Sigmoid colon (tissue), 7 donors: ENCODE measurements at places on chromosomes 16 and 17. TPM values are rescaled to one million over a fixed set of nuclear protein-coding genes. Genes with fewer than 3 reads are reported as not detected.

Gene SEZ6
- total RNA-seq: 0.99 TPM

DNA sequence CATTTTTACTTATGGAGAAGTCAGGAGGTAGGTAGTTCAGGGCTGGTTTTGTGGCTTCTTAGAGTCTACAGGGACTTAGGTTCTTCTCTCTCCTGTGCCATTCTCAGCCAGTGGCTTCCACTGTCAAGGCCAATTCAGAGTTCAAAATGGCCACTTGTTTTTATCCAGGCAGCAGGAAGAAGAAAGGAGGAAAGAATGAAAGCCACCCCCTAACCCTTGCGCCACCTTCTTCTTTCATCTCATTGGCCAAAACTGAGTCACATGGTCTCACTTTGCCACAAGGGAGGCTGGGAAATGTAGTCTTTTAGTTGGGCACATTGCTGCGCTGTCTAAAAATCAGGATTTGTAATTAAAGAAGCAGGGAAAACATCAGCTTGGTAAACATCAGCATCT is 60.8 kb upstream of the MED9 start:
- H3K27ac ChIP-seq: peak overlapping the region; percentile 12
- DNase-seq: peak; percentile 40
- no peaks in the 10 kb centered on the region for H3K27me3 ChIP-seq
- no peak overlapping the region for H3K4me3 ChIP-seq
- no peaks in the 10 kb centered on the region for H3K4me1 ChIP-seq
- no peaks in the 10 kb centered on the region for H3K36me3 ChIP-seq

Gene ST6GALNAC2
- 4.1 TPM for total RNA-seq

- no peak for DNase-seq
- no peak overlapping the region for H3K27ac ChIP-seq
- no peaks in the 10 kb centered on the region for H3K36me3 ChIP-seq
- peaks cover 29% of the 10 kb centered on the region for H3K4me1 ChIP-seq
- H3K27me3 ChIP-seq: no peaks in the 10 kb centered on the region
- no peak overlapping the region for H3K4me3 ChIP-seq
These were observed 134.7 kb downstream of the ZNF778 start for GRCh38 chr16:89352091-89352681.

DNA sequence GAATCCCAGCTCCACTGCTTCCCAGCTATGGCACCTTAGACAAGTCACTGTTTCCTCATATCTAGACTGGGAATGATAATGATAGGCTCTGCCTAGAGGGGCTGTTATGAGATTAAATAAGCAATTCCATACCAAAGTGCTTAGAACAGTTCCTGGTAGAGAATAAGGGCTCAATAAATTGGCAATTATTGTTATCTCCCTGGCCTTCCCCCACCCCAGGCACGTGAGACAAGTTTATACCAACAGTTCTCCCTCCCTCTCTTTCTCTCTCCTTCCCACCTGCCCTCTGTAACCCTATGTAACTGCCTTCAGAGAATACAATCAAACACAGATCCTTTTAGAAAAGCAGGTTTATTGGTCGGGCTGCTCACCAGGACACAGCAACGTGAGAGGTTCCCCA is 13.9 kb upstream of the STAT3 start:
- H3K4me1 ChIP-seq: peaks cover 71% of the 10 kb centered on the region
- H3K4me3 ChIP-seq: no peak overlapping the region
- H3K36me3 ChIP-seq: peaks cover 21% of the 10 kb centered on the region
- peak overlapping the region; percentile 55 for H3K27ac ChIP-seq

- no peaks in the 10 kb centered on the region for H3K36me3 ChIP-seq
- no peak overlapping the region for H3K27ac ChIP-seq
- no peak overlapping the region for H3K4me3 ChIP-seq
- H3K27me3 ChIP-seq: no peaks in the 10 kb centered on the region
- no peak for DNase-seq
- no peaks in the 10 kb centered on the region for H3K4me1 ChIP-seq
These were observed 250.5 kb downstream of the CEP112 start for GRCh38 chr17:65941356-65941899.

Gene SLC35G6
- not detected for total RNA-seq

GRCh38 chr17:75346906-75347305 is 57.7 kb upstream of the SLC25A19 start:
- no peak overlapping the region for H3K4me3 ChIP-seq
- no peak overlapping the region for H3K27ac ChIP-seq
- H3K27me3 ChIP-seq: no peaks in the 10 kb centered on the region
- DNase-seq: no peak
- H3K36me3 ChIP-seq: no peaks in the 10 kb centered on the region

Gene CCL7
- not detected for total RNA-seq

DNA sequence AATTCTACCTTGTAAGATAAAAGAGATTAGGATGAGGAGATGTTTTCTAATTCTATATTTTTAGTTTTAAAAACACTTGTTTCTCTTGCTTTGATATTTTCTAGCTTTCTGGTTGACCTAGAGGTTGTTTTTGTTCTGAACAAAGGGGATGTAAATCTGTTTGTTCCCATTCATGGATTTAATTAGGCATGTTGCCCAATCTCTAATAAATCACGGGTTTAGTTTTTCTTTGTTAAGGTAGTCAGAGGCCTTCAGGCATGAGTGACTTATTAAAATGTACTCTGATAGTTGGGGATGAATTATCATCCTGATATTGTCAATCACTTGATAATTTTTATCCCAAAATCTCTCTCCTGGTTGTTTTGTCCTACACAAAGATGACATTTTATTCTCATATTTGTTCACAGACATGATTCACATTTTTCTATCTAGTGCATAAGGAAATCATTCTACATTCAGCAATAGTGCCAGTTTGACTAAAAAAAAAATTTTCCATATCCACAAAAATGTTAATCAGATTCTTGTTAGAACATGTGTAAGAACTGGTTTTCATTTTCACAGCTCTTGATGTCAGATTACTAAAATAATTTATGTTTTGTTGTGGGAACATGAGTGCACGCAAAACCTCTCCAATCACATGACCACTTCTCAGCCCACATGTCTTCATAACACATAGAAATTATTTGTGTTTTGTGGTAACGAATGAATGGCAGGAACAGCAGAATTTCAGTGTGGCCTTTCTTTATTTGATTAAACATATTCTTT is 95.7 kb upstream of the AKTIP start:
- H3K27ac ChIP-seq: no peak overlapping the region
- no peak overlapping the region for H3K4me3 ChIP-seq
- H3K36me3 ChIP-seq: no peaks in the 10 kb centered on the region
- no peaks in the 10 kb centered on the region for H3K27me3 ChIP-seq

DNA sequence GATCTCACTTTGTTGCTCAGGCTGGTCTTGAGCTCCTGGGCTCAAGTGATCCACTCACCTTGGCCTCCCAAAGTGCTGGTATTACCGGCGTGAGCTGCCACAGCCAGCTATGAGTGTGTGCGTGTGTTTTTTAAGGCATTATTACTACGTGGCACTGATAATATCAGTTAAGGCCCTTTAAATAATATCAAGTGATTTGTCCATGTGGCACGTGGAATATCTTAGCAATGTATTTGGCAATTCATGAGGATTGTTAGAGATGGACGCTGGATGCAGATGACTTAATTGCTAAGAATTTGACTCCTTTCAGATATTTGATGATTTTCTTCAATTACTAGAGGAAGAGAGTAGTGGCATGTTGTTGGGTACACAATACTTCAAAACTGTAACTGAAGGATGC is 25.5 kb upstream of the PMP22 start:
- no peaks in the 10 kb centered on the region for H3K27me3 ChIP-seq
- no peak overlapping the region for H3K27ac ChIP-seq
- DNase-seq: no peak
- no peaks in the 10 kb centered on the region for H3K4me1 ChIP-seq
- H3K4me3 ChIP-seq: no peak overlapping the region
- H3K36me3 ChIP-seq: no peaks in the 10 kb centered on the region

GRCh38 chr17:4719684-4720221 is 9.3 kb downstream of the ARRB2 start:
- no peak for DNase-seq
- H3K4me1 ChIP-seq: no peaks in the 10 kb centered on the region
- peaks cover 16% of the 10 kb centered on the region for H3K36me3 ChIP-seq
- H3K4me3 ChIP-seq: no peak overlapping the region

Gene GDPD1
- 2.9 TPM for total RNA-seq

GRCh38 chr16:72162105-72162692 is 9.8 kb downstream of the PMFBP1 start:
- DNase-seq: no peak
- no peaks in the 10 kb centered on the region for H3K36me3 ChIP-seq
- H3K4me1 ChIP-seq: no peaks in the 10 kb centered on the region
- no peak overlapping the region for H3K4me3 ChIP-seq

DNA sequence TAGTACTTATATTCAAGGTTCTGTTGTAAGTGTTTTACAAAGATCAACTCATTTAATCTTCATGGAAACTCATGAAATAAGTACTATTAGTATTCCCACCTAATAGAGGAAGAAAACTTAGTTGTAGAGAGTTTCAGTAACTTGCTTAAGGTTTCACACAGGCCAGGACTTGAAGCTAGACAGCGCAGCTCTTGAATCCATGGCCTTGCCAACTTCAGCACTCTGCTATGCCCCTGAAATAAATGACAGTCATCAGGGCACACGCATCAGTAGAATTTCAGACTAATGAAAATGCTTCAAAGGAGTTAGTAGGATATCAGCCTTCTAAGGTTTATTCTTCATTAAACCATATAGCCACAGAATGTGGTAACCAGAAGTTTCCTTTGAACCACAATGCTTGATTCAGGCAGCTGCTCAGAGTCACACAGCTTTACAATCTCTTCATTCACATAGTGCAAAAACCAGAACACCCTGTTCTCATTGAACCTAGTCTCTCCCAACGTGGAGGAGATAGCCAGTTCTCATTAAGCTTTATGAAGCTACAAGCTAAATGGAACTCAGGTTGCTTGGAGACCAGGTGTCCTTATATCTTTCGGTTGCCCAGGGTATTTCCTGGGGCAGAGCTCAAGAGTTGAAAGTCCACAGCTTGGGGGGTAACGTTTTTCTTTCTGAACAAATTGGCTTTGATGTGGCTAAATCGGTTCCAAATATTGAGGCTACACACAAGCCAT is 39.7 kb downstream of the KCNJ2 start:
- no peaks in the 10 kb centered on the region for H3K4me1 ChIP-seq
- no peaks in the 10 kb centered on the region for H3K36me3 ChIP-seq
- H3K27ac ChIP-seq: no peak overlapping the region
- no peak for DNase-seq
- no peaks in the 10 kb centered on the region for H3K27me3 ChIP-seq

Gene KRTAP16-1
- total RNA-seq: not detected

- H3K27ac ChIP-seq: no peak overlapping the region
- H3K4me3 ChIP-seq: no peak overlapping the region
- no peaks in the 10 kb centered on the region for H3K27me3 ChIP-seq
These were observed 30.3 kb downstream of the AKAP1 start for GRCh38 chr17:57115377-57115776.

DNA sequence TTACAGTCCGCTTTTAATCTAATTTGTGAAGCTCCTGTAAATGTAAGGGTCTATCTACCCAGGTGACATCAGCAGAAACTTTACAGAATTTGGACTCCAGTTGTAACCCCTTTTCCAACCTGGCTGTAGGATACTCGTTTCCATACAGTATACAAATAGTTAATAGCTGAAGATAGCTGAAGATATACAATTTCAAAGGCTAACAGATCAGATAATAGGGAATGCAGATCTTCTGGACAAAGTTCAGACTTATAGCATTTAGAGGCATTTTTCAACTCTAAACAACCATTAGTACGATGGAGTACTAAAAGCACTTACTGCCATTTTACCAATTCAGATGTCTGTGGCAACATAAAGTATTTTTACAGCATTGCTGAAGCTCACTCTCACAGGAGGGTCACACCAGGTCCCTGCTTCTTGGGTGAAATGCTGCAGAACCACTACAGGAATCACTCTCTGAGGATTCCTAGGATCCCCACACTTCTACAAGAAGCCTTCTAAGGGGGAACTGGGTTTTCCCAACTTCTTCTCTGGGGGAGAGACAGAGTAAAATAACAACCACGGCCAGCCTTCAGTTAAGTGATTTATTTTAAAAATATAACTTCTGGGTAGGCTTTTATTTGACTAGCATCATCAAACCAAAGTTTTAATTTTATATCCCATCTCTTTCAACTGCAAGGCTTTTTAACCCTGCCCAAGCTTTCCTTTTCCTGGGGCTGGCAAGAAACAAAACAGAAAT is 2.9 kb downstream of the VEZF1 start:
- peaks cover 2% of the 10 kb centered on the region for H3K36me3 ChIP-seq
- H3K27me3 ChIP-seq: no peaks in the 10 kb centered on the region
- H3K4me3 ChIP-seq: peak overlapping the region; percentile 89
- peaks cover 64% of the 10 kb centered on the region for H3K4me1 ChIP-seq
- DNase-seq: no peak

Gene GPR139
- not detected for total RNA-seq

- no peaks in the 10 kb centered on the region for H3K27me3 ChIP-seq
- H3K4me1 ChIP-seq: peaks cover 24% of the 10 kb centered on the region
- no peaks in the 10 kb centered on the region for H3K36me3 ChIP-seq
These were observed 3.9 kb upstream of the SRCAP start for GRCh38 chr16:30694926-30695693.

DNA sequence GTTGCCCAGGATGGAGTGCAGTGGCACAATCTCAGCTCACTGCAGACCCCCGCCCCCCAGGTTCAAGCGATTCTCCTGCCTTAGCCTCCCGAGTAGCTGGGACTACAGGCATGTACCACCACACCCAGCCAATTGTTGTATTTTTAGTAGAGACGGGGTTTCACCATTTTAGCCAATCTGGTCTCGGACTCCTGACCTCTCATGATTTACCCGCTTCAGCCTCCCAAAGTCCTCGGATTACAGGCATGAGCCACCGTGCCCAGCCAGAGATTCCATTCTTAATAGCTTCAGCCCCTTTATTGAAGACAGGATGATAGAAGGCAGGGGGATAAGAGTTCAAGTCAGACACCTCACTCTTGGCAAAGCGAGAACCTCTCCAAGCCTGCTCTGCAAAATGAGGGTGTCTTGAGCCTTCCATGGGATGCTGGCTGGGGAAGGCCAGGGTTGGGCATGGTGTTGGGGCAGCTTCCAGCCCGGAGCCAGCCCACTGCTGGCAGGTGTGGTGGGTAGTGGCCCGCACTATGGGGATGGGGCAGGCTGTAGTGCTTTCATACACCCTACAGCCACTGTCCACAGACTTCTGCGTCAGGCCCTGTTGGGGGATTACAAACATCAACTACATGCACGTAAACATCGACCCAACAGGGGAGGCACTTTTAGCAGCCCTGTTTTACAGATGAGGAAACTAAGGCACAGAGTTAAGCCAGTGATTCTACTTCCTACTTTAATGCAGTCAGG is 3.5 kb downstream of the CARHSP1 start:
- H3K27me3 ChIP-seq: peaks cover 15% of the 10 kb centered on the region
- H3K27ac ChIP-seq: peak overlapping the region; percentile 80
- H3K36me3 ChIP-seq: no peaks in the 10 kb centered on the region
- no peak for DNase-seq
- no peak overlapping the region for H3K4me3 ChIP-seq

Gene ZNF750
- not detected for total RNA-seq

- H3K4me3 ChIP-seq: no peak overlapping the region
- H3K36me3 ChIP-seq: no peaks in the 10 kb centered on the region
- no peak overlapping the region for H3K27ac ChIP-seq
- no peaks in the 10 kb centered on the region for H3K4me1 ChIP-seq
- no peak for DNase-seq
- no peaks in the 10 kb centered on the region for H3K27me3 ChIP-seq
These were observed 319.5 kb upstream of the SOX9 start for GRCh38 chr17:71801301-71801700.

Gene RNF157
- total RNA-seq: 4.8 TPM

Gene OR3A2
- not detected for total RNA-seq

GRCh38 chr17:81608082-81608481 is 28.8 kb downstream of the NPLOC4 start:
- no peaks in the 10 kb centered on the region for H3K27me3 ChIP-seq
- no peak overlapping the region for H3K27ac ChIP-seq
- H3K36me3 ChIP-seq: peaks cover 89% of the 10 kb centered on the region
- H3K4me3 ChIP-seq: no peak overlapping the region
